ENCODE measurements at places on chromosomes 7 and 10. TPM values are rescaled to one million over a fixed set of nuclear protein-coding genes. Genes with fewer than 3 reads are reported as not detected.

Gene TDRD1
- total RNA-seq, result 7.7 TPM

Gene ASZ1
- not detected for total RNA-seq

Gene FLNC
- 153 TPM for total RNA-seq

Gene TMEM196
- not detected for total RNA-seq

Gene PON1
- total RNA-seq, result not detected

Gene SEC31B
- 1.4 TPM for total RNA-seq

Gene ZCCHC24
- total RNA-seq, result 16.7 TPM

Gene ZNF107
- 1.2 TPM for total RNA-seq

Gene ITPRID1
- not detected for total RNA-seq

Gene SLF2
- total RNA-seq, result 21.0 TPM

Gene VAX1
- not detected for total RNA-seq

Gene LIPM
- total RNA-seq, result not detected

Gene NXPH1
- not detected for total RNA-seq

Gene ZNF425
- total RNA-seq, result 4.2 TPM

Gene DNA2
- total RNA-seq, result 4.4 TPM

Gene FAM180A
- total RNA-seq, result 16.3 TPM

Gene CC2D2B
- total RNA-seq, result under 0.01 TPM

Gene ANKRD30A
- total RNA-seq, result not detected

Gene DENND2A
- 0.75 TPM for total RNA-seq

Gene JCAD
- total RNA-seq, result 2.2 TPM

Gene ST8SIA6
- 0.15 TPM for total RNA-seq

Gene PAPOLB
- not detected for total RNA-seq

Gene STYXL1
- 29.4 TPM for total RNA-seq

Gene PRTFDC1
- 12.6 TPM for total RNA-seq

Gene C10orf90
- 0.23 TPM for total RNA-seq

Gene EPO
- total RNA-seq, result not detected

Gene CPA4
- 52.9 TPM for total RNA-seq

Gene LDB3
- total RNA-seq, result 0.08 TPM

Gene KNDC1
- total RNA-seq, result 1.6 TPM

Gene EPHB4
- 83.1 TPM for total RNA-seq

Gene WASL
- total RNA-seq, result 4.1 TPM

Gene SLC26A5
- total RNA-seq, result not detected
